ENCODE measurements at places on chromosomes 7 and 10.

- no peak for DNase-seq
These were observed 38.2 kb upstream of the CYP2C18 start for GRCh38 chr10:94645285-94645684.

GRCh38 chr10:97069576-97070362 lies 116.0 kb downstream of the SLIT1 start:
- no peak for DNase-seq

DNA sequence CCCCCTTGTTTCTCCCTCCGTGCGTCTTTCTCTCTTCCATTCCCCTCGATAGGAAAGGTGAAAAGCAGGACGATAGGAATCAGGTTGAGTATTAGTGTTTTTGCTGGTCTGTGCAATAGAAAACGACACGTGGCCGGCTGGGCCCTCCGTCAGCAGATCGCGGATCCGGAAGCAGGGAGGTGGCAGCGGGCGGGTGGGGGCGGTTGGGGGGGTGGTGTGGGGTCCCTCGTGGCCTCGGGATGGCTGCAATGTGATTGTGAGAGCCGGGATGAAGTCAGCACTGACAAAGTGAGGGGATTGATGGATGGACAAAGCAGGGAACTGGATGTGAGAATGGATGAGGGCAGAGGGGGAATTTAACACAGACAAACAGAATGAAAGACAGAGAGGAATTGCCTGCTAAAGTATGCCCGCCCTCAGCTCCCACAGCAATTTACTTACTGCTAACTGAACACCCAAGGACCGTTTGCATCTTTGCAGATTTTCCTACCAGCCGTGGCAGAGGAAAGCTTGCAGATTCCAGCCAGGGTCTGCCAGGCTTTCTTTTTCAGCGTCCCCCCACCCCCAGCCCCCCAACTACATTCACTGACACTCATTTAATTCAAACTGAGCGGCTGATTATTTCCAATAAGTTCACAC lies 280.9 kb downstream of the LRMDA start:
- no peak for DNase-seq

DNA sequence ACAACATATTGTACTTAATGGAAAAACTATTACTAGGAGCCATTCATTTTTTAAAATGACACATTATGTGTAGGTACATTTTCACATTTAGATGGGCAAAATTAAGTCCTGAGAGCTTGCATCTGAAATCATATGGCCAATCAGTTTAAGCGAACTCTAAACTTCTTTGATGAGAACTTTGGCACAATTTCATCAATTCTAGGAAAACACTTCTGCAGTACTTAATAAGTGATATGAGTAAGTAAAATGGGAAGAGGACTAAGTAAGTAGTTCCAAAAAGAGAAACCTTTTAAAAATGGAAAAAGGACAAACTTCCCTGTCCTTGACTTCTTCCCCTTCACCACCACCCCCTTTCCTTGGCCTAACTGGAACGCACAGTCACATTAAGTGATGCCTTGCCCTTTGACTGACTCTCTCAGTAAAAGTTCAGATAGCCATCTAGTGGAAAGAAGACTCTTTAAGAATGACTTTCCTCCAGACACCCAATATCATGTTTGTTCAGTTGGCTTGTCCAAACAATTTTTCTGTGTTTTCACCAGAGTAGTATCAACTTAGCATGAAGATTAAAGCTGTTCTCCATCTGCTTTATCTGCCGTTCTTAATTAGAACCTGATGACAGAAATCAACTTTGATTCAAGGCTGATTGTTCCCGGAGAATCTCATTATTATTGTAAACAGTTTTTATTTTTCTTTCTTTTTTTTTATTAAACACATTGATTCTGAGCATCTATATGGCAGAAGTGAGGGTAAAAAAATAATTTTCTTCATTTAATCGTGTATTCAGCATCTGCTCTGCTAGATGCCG lies 45.1 kb downstream of the CNNM2 start:
- DNase-seq: no peak

- no peak for DNase-seq
These were observed 111.6 kb upstream of the GATA3 start for GRCh38 chr10:7942859-7943258.

GRCh38 chr7:139487366-139488080 lies 4.0 kb upstream of the KLRG2 start:
- DNase-seq: no peak

GRCh38 chr7:83426325-83426724 lies 222.6 kb downstream of the SEMA3E start:
- DNase-seq: no peak

GRCh38 chr10:121085367-121085766 lies 234.2 kb downstream of the WDR11 start:
- no peak for DNase-seq

- DNase-seq: no peak
These were observed 455.3 kb downstream of the ADRA2A start for GRCh38 chr10:111532139-111532538.

DNA sequence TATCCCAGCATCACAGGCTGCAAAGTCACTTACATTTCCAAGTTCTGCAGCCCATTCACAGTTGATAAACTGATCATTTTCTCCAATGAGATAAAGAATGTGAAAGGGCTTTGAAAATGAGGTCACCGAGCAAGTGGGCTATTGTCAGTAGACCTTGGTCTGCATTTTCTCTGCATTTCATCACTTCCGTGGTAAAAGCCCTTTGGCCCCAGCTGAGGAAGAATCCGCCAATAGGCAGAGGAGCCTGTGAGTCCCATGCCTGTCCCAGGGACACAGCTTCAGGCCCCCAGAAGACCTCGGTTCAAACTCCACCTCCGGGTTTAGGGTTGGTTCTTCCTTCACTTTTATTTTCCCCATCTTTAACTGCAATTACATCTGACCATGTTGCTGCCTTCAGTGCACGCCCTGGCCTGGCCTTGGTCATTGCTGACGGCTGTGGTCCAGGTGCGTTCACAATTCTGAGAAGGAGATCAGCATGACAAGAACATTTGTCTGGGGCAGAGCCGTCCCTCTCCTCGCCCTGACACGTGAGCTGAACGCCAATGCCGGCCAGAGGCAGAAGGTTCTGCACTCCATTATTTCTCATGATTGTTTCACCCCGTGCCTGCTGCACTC lies 292.5 kb downstream of the TCERG1L start:
- DNase-seq: no peak

- DNase-seq: no peak
These were observed 91.3 kb downstream of the CHN2 start for GRCh38 chr7:29285861-29286260.
